ENCODE measurements at places on chromosomes 7 and 10. TPM values are rescaled to one million over a fixed set of nuclear protein-coding genes. Genes with fewer than 3 reads are reported as not detected.

DNA sequence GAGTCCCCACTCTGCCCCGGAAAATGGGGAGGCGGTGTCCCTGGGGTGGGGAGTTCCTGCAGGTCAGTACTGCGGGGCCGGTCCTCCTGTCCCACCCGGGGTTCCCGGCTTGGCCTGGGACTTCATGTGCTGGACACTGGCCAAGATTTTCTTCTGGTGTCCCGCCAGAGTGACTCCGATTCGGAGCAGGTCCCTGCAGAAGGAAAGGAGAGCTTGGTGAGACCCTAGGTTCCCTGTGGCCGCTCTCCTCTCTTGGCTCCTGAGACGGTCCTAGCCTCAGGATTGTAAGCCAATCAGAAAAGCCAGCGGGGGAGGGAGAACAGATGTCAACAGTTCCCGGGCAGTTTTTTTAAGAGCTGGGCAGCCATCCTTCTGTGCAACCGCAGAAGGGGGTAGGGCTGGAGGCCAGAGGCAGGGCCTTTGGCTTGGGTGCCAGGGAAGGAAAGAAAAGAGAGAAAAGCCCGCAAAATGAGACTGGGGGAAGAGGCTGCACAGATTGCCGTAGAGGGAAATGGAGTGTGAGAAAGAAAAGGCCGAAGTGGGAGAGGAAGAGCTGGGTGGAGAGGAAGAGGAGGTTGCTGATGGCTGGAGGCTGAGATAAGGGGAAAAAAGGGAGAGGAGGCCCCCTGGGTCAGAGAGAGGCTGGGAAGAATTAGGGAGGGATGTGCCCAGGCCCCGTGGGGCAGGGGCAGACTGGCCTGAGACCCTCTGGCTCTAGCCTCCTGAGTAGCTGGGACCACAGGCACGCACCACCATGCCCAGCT is 23.7 kb downstream of the EPHB4 start:
- peak overlapping the region; percentile 23 for H3K27ac ChIP-seq
- DNase-seq = no peak
- H3K4me3 ChIP-seq = peak overlapping the region; percentile 16
- H3K36me3 ChIP-seq = peaks cover 20% of the 10 kb centered on the region
- peaks cover 59% of the 10 kb centered on the region for H3K4me1 ChIP-seq
- no peaks in the 10 kb centered on the region for H3K27me3 ChIP-seq

GRCh38 chr7:98278936-98279335 is 2.5 kb upstream of the BRI3 start:
- H3K4me3 ChIP-seq = no peak overlapping the region
- no peaks in the 10 kb centered on the region for H3K36me3 ChIP-seq
- no peak overlapping the region for H3K27ac ChIP-seq
- no peak for DNase-seq
- no peaks in the 10 kb centered on the region for H3K27me3 ChIP-seq

FAM25C gene
- total RNA-seq = not detected

DNA sequence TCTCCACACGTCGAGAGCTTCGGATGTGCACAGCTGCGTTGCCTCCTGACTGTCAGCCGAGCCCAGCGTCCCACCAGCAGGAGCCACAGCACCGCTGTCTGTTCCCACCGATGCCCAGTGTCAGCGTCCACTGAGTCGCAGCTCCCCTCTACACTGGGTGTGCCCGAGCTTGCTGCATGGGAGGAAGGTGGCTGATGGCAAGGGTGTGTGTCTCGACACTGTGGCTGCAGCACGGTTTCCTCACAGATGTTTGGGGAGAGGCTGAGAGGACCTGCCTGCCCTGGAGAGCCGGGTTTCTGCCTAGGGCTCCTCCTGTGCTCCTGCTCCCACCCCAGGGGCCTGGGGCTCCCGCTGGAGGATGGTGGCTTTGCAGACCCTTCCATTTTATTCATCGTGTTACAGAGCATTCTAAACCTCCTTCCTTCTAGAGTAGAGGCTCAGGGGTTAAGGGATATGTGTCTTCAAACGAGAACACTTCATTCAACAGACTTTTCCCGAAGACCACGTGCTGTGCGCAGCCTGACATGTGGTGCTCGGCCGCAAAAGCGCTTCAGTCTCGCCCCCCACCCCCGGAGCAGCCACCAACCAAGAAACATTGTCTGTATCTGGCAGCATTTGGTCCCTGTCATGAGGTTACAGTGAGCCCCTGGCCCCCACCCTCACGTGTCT is 384.8 kb downstream of the DNAJB6 start:
- H3K4me3 ChIP-seq = no peak overlapping the region
- no peaks in the 10 kb centered on the region for H3K27me3 ChIP-seq
- H3K27ac ChIP-seq = no peak overlapping the region
- no peaks in the 10 kb centered on the region for H3K36me3 ChIP-seq

SLC13A4 gene
- not detected for total RNA-seq

SLC16A12 gene
- total RNA-seq = 2.4 TPM

Data from upper lobe of left lung (tissue), 6 donors.